ENCODE measurements at places on chromosomes 12 and 14.
A peak's percentile ranks its signal among the peaks of the same experiment; 100 is the strongest.

GRCh38 chr12:122990561-122990960, 10.1 kb downstream of the ARL6IP4 start:
- no peak for DNase-seq

GRCh38 chr14:86533834-86534233, 1003.9 kb downstream of the FLRT2 start:
- DNase-seq = no peak

DNA sequence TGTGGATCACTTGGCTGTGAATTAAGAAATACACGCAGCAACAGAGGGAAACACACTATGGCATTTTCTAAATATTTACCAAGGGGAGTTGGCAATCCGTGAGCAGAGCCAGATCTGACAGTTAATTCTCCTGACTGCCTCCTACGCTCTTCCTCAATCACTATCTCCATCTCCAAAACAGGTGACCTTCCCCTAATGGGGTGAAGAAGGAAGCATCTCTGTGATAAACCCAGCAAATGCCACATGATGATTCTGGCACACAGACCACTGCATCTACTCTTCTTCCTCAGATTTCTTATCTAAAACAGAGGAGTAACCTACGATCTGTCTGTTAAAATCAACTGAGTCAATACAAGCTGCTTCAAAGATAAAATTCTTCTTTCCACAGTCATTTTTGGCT, 4.4 kb downstream of the SPTB start:
- DNase-seq = no peak

- DNase-seq = no peak
Measured at GRCh38 chr14:56512521-56512920, 67.1 kb upstream of the TMEM260 start.

- DNase-seq = no peak
Measured at GRCh38 chr12:32651151-32651955, 27.7 kb upstream of the DNM1L start.

- no peak for DNase-seq
Measured at GRCh38 chr12:108479364-108480070, 35.6 kb upstream of the FICD start.

DNA sequence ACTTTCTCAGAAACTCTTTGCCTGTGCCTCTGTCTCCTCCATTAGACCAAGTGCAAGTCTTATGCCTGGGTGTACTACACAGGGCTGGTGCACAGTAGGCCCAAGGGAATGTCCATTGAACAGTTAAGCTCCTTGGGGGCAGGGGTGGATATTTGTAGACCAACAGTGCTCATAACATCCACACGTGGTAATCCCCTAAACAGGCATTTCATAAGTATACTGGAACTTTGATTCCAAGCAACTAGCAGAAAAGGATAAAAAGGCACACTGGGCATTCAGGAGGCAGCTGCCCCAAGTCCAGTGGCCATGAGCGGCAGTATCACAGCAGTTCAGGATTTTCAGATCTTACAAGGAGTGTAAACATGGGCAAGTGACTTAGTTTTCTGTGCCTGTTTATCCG, 16.8 kb downstream of the NUAK1 start:
- DNase-seq = no peak

DNA sequence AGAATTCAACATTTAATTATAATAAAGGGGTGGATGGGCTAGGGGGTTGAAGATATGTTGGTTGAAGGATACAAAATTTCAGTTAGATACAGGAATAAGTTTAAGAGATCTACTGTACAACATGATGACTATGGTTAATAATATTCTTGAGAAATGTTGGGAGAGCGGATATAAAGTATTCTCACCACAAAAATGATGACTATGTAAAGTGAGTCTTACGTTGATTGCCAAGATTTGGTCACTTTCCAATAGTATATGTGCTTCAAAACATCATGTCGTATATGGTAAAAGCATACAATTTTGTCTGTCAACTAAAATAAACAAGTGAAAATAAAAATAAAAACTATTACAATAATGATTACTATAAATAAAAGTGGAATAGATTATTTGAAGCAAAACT, 802.0 kb downstream of the C12orf50 start:
- DNase-seq = no peak

- no peak for DNase-seq
Measured at GRCh38 chr12:63305901-63306875, 155.2 kb upstream of the AVPR1A start.

DNA sequence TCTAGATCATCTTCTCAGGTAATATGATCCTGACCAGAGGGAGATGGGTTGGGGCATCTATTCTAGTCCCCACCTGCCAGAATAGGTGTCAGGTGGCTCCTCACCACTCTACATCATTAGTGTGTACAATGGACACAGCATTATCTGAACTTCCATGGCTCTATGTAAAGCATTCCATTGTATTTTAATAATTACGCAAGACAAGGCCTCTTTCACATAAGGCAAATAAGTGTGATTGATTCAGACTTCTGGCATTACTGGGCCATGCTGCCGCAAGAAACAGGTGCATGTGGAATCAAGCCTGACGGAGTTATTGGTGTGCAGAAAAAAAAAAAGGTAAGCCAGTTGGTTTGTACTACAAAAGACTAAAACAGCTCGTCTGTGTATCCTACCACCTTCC, 3.1 kb upstream of the DDHD1 start:
- no peak for DNase-seq

DNA sequence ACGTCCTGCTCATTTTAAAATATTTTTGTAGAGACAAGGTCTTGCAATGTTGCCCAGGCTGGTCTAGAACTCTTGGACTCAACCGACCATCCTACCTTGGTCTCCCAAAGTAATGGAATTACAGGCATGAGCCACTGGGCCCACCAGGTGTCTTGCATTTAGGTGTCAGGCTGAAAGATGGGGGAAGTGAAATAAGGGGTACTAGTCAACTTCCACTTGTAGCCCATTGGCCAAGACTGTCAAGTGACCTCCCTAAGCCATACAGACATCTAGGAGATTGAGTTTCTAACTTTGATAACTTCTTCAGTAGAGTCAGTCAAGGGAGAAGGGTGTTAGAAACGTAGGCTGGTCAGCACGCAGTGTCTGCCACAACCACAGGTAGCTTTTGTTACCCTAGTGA, 32.0 kb downstream of the ARF6 start:
- no peak for DNase-seq

- no peak for DNase-seq
Measured at GRCh38 chr14:103101963-103102688, 7.6 kb downstream of the EXOC3L4 start.

DNA sequence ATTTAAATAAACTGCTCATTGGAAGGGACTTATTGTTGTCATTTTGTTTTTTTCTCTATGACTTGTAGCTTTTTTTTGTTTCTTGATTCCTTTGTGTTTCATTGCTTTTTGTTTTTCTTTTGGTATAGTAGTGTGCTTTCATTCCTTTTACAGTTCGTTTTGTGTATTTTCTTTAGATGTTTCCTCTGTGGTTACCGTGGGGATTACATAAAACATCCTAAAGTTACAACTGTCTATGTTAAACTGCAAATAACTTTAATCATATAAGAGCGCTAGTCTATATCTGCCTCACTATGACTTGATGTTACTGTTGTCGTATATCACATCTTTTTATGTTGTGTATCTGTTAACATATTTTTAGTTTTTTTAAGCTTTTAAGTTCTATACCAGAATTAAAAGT, 86.9 kb downstream of the ATF7IP start:
- DNase-seq = no peak

DNA sequence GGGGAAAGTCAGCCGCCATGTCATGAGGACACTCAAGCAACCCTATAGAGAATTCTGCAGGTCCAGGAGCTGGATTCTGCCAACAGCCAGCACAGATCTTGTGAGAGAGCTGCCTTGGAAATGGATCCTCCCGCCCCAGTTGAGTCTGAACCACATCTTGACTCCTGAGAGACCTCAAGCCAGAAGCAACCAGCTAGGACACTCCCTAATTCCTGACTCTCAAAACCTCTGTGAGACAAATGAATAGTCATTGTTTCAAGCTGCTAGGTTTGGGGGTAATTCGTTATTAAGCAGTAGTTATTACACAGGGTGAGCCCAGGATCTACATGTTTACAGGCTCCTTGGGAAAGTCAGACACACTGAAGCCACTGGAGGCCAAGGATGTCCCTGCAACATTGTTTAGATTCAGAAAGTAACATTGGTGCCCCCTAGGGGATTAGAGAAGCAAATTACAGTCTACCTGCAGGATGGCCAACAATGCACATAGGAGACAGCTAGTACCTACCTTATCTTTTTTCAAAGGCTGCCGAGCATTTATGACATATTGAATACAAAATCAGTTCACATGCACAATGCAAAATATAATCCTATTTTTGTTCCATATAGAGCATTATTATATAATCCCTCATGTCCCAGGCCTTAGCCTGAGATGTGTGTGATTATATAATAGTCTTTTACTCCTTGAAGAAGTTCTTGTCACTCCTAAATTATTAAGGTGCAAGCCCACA, 57.9 kb upstream of the FICD start:
- no peak for DNase-seq

GRCh38 chr14:24260026-24260779, 2.8 kb downstream of the TGM1 start:
- no peak for DNase-seq

GRCh38 chr12:110760204-110760609, 17.5 kb upstream of the PPP1CC start:
- DNase-seq = no peak

- no peak for DNase-seq
Measured at GRCh38 chr14:56248442-56248841, 130.2 kb downstream of the PELI2 start.

- DNase-seq = peak; percentile 11
Measured at GRCh38 chr12:1797011-1797901, 23.1 kb upstream of the LRTM2 start.

DNA sequence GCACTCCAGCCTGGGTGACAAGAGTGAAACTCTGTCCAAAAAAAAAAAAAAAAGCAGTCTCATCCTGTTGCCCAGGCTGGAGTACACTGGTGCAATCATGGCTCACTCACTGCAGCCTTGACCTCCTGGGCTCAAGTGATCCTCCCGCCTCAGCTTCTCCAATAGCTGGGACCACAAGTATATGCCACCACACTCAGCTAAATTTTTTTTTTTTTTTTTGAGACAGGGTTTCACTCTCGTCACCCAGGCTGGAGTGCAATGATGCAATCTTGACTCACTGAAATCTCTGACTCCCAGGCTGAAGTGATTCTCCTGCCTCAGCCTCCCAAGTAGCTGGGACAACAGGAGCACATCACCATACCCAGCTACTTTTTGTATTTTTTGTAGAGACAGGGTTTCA, 5.2 kb upstream of the CNPY2 start:
- DNase-seq = no peak

- no peak for DNase-seq
Measured at GRCh38 chr14:51566831-51567582, 84.7 kb upstream of the FRMD6 start.

DNA sequence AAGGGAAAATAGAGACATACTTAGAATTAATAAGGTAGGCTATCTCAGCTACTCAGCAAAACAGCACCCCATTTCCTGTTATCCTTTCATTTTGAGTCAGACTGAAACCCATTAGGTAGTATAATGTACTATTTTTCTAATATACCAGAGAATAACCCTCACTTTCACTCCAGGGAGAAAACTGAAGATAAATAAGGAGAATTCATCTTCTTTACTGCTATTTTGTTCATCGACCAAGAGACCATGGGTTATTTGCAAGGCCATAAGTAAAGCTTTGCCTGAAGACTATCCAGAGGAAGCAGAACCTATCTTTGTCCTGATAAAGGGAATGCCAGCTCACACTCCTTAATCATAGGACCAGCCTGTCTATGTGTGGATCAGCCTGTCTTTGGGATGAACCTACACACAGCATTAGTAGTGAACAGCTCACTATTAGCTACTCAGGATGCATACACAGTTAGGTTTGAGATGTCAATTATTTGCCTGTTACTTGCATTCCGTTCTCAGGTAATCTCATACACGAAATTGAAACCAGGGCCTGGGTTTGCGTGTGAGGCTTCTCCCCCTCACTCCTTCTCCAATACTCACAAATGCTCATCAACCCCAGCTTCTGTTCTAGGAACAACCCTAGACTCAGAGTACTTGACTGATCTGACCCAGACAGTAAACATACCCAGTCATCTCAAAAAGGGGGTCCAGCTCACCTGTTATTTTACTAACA, 124.4 kb downstream of the DAD1 start:
- DNase-seq = no peak

DNA sequence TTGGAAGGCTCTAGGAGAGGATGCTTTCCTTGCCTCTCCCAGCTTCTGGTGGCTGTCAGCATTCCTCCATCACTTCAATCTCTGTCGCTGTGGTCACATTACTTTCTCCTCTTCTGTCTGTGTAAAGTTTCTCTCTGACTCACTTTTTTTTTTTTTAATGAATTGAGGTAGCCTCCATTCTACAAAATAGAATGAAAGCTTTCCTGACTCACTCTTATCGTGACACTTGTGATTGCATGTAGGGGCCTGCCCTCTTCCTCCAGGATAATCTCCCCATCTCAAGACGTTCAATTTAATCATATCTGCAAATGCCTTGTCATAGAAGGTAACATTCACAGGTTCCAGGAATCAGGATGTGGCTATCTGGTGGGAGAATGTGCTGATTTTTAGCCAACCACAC, 153.5 kb upstream of the HMGA2 start:
- DNase-seq = no peak

- no peak for DNase-seq
Measured at GRCh38 chr14:36791402-36791801, 129.7 kb downstream of the PAX9 start.

DNA sequence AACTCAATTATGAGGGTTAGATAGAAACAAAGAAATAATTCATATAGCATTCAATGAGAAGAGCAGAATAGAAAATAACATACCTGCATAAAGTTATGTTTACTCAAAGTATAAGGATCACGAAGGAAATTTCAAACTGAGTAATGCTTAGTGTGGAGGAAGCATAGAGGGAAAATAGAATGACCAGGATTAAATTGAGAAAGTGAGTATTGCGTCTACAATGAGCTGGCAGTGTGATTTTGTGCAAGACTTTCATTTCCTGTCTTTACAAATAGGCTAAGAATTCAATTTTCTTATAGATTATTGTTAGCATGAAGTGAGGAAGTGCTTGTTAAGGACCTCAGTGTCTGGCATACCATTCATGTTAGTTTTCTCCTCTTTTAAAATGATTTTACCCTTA, 12.0 kb downstream of the ADGRD1 start:
- no peak for DNase-seq

- DNase-seq = no peak
Measured at GRCh38 chr12:24741216-24741615, 207.7 kb downstream of the BCAT1 start.

- DNase-seq = no peak
Measured at GRCh38 chr12:7959278-7959677, 23.3 kb upstream of the SLC2A3 start.

GRCh38 chr14:105487986-105488777, 1.5 kb downstream of the CRIP1 start:
- DNase-seq = no peak

GRCh38 chr14:31377433-31377832, 42.9 kb downstream of the HEATR5A start:
- no peak for DNase-seq
